ENCODE measurements at places on chromosomes 12 and 14.

- no peak for DNase-seq
These were observed 41.4 kb downstream of the SLC17A8 start for GRCh38 chr12:100398307-100398706.

- peak; percentile 72 for DNase-seq
These were observed 25.1 kb downstream of the MEG3 start for GRCh38 chr14:100850841-100851585.

GRCh38 chr12:132438726-132439125 is 51.2 kb upstream of the FBRSL1 start:
- DNase-seq: no peak

DNA sequence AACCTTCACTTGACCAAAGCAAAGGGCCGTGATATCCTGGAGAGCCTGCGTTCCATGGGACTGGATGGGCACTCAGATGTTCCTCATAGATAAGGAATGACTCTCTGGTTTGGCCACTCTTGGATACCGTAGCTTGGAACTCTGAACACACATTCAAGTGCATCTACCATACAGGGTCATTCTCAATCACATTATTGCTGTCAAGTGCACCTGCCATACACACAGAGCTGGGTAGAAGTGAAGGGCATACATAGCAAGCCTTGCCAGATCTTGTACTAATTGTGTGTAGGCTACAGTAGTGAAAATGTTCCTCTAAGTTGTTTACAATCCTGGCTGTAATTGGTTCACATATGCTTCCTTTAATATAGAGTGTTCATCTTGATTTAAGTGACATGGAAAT is 58.3 kb downstream of the PELI2 start:
- no peak for DNase-seq

DNA sequence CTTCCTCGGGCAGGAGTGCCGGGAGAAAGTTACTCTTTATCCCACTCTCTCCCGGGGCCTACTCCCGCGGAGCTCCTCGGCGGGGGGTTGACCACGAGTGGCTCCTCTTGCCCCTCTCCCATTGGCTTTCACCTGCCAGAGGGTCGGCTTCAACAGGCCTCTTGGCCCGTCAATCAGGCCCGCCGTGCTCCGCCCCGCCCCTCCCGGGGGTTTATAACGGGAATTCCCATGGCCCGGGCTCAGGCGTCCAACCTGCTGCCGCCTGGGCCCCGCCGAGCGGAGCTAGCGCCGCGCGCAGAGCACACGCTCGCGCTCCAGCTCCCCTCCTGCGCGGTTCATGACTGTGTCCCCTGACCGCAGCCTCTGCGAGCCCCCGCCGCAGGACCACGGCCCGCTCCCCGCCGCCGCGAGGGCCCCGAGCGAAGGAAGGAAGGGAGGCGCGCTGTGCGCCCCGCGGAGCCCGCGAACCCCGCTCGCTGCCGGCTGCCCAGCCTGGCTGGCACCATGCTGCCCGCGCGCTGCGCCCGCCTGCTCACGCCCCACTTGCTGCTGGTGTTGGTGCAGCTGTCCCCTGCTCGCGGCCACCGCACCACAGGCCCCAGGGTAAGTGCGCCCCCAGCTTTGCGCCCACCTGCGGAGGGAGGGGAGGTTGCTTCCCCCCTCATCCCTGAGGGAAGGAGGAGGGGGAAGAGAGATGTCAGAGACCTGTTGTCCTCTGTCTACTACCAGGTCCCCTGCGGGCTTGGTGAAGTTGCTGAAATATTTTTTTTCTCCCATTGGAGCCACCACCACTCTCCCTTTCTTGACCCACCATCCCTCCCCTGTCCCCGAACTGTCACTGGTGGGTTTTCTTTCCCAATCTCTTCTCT is at the start of gene SMOC1:
Gene SMOC1, plus strand, starts transcription at position 242 of the 869 bp plus-strand sequence. Its CDS starts 263 bp downstream, at position 505.
- peak; percentile 14 for DNase-seq

DNA sequence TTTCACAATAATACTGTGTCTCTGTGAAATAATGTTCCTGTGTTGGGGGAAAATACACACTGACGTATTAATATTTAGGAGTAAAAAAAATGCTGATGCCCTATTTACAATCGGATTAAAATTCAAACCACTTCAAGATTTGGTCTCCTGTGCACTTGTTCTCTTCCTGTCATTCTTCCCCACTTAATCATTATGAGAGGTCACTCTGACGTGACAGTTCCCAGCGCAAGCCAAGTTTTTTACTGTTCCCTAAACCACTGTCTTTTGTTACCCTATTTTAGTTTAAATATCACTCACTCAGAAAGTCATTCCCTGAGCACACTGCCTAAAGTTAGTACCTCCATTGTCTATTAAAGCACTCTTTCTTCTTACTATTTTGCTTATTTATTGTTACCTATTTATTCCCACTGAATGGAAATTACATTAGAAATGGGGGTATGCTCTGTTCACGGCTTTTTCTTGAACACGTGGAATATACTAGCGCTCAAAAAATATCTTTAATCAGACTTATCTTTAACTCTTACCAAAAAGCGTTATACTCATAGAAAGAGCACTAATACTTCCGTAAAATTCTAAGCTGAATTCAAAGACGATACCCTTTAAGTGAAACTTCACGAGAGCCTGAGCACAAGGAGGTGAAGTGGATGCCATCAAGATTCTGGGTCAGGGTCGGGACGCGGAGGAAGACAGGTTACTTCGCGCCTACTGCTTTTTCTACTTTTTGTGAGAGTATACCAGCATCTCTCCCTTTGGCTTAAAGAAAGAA is 670 bp upstream of the PSMA3 start:
- DNase-seq: no peak

- no peak for DNase-seq
These were observed 1134.6 kb downstream of the BCL11B start for GRCh38 chr14:98137131-98138025.

GRCh38 chr12:84607170-84607819 is 305.3 kb downstream of the SLC6A15 start:
- DNase-seq: no peak

GRCh38 chr14:22448035-22448904 is 140.8 kb downstream of the DAD1 start:
- DNase-seq: no peak

DNA sequence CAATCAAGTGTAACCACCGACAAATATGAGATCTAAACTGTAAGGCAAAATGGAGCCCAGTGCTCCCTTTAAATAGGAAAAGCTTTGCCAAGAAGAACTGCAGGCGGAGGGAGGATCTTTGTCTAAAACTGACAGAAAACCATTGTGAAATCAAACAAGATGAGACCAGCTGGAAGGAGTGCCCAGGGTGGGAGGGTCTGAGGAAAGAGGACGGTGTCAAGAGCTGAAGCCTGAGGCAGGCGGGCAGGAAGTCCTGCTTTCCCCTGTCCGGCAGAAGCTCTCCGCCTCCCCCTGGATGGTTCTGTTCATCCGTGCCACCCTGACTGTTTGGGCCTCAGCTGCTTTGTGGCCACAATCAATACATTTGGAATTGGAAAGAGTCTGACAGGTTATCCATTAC is 37.5 kb downstream of the CDC42BPB start:
- no peak for DNase-seq

GRCh38 chr14:105902131-105902898 is 375.9 kb downstream of the TMEM121 start:
- no peak for DNase-seq

DNA sequence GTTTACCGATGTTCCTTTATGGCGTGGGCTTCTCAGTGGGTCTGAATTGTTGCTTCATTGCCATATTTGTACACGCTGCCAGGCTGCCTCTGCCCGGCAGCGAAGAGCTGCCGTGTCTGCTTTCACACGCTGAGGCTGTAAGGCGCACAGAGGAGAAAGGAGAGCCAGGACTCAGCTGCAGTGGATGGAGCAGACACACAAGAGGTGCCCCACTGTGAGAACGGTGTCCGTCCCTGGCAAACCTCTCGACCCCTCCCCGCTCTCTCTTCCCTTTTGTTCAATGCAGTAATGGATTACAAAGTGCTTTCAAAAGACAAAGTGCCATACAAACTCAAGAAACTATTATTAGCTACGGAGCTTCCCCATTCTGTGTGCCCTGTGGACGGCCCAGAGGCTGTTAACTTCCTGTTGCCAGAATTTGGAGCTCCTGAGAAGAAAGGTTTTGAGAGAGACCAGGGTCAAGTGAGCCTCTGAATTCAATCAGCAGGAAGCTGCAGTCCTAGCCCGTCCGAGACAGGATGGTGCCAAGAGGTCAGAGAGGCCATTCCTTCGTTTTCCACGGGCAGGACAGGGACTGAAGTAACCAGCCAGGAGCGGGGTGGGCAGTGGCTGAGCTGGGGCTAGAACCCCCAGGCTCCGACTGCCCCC is 15.8 kb downstream of the CCND2 start:
- no peak for DNase-seq

DNA sequence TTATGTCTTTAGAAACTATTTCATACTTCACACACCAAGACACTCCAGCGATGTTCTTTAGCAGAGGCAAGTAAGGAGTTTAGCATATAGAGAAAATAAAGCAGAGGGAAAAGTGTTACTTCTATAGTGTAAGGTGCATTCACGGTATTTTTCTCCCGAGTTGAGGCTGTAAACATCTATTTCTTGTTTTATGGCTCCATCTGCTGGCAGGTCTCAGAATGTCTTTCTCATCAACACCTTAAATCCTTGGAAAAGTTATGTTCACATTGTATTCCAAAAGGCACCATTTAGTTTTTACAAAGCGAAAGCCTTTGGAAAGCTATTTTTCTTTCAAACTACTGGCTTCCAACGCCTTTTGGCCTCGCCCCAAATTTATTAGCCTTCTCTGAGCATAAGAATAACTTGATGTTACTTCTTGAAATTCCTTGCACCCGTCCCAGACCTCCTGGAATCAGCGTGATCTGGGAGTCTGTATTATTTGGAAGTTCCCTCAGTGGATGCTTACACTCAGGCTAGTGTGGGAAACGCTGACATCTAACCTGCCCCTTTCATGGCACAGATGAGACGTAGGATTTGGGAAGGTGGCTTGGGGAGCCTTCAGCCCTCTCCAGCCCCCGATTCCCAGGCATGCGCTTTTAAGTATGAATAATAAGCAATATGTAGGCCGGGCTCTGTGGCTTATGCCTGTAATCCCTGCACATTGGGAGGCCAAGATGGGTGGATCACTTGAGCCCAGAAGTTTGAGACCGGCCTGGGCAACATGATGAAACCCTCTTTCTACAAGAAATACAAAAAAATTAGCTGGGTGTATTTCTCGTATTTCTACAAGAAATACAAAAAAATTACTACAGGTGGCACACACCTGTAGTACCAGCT is 1.9 kb upstream of the PIWIL1 start:
- DNase-seq: peak; percentile 5

GRCh38 chr14:81385419-81385818 is 14.7 kb downstream of the STON2 start:
- DNase-seq: no peak

DNA sequence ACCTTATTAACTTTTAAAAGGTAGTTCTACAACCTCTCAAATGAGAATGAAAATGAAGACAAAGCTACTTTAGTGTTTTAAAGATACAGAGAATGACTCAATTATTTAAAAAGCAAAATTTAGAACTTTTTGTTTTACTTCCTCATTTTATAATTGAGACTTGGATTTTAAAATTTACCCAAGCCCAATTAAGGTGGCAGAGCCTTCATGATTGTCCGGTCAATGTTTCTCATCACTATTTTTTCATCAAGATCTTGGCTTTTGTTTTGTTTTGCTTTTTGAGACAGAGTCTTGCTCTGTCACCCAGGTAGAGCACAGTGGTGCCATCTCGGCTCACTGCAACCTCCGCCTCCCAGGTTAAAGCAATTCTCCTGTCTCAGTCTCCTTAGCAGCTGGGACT is 32.7 kb downstream of the PPP4R3A start:
- DNase-seq: no peak

GRCh38 chr12:49867570-49868341 is 24.9 kb upstream of the BCDIN3D start:
- no peak for DNase-seq

GRCh38 chr14:99686557-99687283 is 2.6 kb downstream of the CYP46A1 start:
- no peak for DNase-seq

GRCh38 chr12:123270214-123271000 is 1.2 kb downstream of the CDK2AP1 start:
- no peak for DNase-seq

- no peak for DNase-seq
These were observed 3.5 kb upstream of the KCNK10 start for GRCh38 chr14:88326352-88327103.

- no peak for DNase-seq
These were observed 321.2 kb upstream of the FAR2 start for GRCh38 chr12:28827861-28828260.

GRCh38 chr14:102071283-102071998 is 15.4 kb downstream of the HSP90AA1 start:
- no peak for DNase-seq

DNA sequence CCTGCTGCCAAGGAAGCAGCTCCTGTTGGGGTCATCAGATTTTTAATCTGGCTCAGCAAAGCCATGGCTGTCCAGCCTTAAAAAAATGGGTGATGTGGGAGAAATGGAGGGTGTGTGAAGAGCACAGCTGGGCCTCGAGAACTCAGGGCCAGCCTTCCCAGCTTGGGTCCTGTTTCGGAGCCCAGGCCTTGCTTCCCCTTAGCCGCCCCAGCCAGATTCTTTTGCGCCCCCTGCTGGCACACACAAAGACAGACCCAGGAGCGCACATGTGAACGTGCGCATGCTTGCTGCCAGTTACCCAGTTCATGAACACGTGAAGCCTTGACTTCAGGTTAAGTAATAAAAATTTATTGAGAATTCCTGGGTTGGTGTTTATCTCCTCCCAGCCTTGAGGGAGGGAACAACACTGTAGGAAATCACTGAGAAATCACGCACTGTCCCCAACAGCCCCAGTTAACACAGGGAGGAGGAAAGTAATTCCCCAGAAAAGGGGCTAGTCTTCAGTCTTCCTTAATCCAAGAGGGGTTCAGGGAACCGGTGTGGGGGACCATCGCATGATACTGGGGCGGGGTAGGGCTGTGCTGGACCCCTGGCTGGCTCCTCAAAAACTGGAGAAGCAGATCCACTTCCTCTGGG is 5.3 kb downstream of the PHB2 start:
- peak; percentile 86 for DNase-seq

- DNase-seq: no peak
These were observed 5.9 kb upstream of the CRIP2 start for GRCh38 chr14:105468621-105469241.

- no peak for DNase-seq
These were observed 543.6 kb downstream of the FOXG1 start for GRCh38 chr14:29310210-29310609.

- no peak for DNase-seq
These were observed 21.0 kb downstream of the CNOT2 start for GRCh38 chr12:70264067-70264867.

DNA sequence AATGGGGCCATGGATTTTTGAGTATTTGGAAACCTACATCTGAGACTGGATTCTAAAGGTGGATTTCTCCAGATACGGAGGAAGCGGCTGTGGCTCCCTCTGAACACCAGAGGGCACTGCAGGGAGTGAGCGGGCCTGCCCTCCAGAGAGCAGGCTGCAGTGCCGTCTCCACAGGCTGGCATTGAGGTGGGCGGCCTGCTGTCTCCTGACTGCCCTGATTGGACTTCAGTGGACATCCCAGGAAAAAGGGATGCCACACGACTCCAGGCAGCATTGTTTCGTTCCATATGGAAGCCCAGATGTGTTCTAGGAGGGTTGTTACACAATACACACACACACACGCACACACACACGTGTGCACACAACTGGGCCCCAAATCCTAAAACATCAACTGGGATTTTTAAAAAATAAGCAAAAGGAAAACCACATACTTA is 20.9 kb upstream of the ANO2 start:
- peak; percentile 29 for DNase-seq

Data from activated T-cell treated with anti-CD3 and anti-CD28 coated beads for 24 hours (primary cell).